ENCODE measurements at places on chromosomes 4 and X.
A peak's percentile ranks its signal among the peaks of the same experiment; 100 is the strongest.

GRCh38 chrX:39164212-39164611 is 363.0 kb downstream of the MID1IP1 start:
- no peak for DNase-seq

- DNase-seq = no peak
Measured at GRCh38 chr4:124318292-124318691, 394.2 kb downstream of the ANKRD50 start.

GRCh38 chr4:11004818-11005217 is 320.2 kb upstream of the CLNK start:
- no peak for DNase-seq

GRCh38 chr4:147578051-147578476 is 39.1 kb upstream of the TMEM184C start:
- DNase-seq = peak; percentile 89

DNA sequence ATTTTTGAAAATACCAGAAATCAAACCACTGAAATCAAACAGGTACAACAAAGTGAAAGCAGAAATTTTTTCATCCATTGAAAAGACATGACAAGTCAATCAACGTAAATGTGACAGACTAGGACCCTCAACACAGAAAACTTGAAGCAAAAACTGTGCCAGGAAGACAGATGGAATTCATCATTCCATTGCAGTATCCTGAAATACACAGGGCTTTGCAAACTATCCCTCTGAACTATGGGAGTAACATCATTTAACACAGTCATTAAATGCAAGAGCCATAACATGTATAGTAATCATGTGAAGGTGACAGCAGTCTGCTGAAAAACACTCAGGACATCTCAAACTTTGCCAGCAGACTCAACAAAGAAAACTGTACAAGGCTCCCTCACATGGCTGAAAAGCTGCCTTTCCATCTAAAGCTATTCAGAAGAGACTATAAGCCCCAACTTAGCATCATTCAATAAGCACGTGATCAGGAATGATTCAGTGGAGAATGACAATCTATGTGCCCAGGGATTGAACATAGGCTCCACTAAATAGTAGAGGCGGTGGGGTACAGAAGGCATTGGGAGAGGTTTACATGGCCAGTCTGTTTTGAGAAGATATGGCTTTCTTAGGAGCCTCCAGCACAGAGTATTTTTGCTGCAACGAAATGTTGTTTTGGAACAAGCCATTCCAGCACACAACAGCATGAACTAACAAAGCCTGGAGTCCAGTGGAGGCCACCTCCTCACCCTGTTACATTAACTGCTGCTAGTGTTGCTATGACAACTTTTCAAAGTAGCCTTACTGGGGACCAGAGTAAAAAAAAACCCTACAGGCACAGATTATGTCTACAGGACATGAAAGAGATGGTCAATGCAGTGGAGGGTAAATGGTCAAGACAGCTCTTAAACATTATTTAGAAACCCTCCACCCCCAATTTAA is 274.5 kb upstream of the NOCT start:
- DNase-seq = no peak

DNA sequence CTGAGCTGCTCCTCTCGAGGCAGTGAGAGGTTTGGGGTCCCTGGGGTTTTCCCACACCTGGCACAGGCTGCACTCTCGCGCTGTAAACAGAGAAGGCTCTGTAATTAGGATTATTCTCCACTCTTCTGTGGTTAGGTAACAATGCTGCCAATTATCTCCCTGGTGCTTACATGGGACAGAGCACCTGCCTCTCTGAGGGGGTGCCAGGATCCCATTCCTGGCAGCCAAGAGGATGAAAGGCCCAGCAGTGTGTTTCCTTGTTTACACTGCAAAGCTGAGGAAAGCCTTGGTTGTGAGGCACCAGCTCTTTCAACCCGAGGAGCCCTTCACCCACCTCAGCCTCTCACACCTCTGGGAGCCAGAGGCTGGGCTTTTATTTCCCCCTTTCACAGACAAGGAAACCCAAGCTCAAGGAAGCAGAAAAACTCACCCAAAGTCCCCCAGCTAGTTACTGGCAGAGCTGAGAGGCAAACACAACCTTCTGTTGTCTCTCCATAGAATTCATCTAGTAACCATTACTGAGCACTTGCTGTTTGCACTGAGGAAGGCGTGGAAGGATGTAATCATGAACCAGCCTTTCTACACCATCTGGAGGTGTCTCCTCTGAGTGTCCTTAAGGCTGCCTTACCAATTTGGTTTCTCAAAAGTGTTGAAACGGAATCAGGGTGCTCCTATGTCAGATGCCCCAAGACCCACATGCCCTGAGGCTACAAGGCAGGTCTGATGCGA is 39.7 kb upstream of the PROM1 start:
- no peak for DNase-seq

DNA sequence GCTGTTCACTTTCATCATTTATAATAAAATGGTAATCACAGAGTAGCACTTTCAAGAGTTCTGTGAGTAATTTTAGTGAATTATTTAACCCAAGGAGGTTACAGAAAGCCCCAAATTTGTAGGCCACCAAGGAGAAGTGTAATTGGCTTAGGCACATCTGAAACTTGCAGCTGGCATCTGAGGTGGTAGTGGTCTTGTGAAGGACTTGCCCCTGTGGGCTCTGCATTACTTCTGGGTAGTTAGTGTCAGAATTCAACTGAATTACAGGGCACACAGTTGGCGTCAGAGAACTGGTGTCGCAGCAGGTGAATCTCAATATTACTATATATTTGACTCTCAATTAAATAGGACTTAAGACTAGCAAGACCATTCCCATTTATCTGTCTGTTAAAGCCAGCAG is 36.9 kb downstream of the GPR174 start:
- DNase-seq = no peak

Data from amniotic stem cell (primary cell).